ENCODE measurements at places on chromosomes 16 and 17. TPM values are rescaled to one million over a fixed set of nuclear protein-coding genes. Genes with fewer than 3 reads are reported as not detected.
A peak's percentile ranks its signal among the peaks of the same experiment; 100 is the strongest.

MGRN1 gene
- 147 TPM for total RNA-seq

DNA sequence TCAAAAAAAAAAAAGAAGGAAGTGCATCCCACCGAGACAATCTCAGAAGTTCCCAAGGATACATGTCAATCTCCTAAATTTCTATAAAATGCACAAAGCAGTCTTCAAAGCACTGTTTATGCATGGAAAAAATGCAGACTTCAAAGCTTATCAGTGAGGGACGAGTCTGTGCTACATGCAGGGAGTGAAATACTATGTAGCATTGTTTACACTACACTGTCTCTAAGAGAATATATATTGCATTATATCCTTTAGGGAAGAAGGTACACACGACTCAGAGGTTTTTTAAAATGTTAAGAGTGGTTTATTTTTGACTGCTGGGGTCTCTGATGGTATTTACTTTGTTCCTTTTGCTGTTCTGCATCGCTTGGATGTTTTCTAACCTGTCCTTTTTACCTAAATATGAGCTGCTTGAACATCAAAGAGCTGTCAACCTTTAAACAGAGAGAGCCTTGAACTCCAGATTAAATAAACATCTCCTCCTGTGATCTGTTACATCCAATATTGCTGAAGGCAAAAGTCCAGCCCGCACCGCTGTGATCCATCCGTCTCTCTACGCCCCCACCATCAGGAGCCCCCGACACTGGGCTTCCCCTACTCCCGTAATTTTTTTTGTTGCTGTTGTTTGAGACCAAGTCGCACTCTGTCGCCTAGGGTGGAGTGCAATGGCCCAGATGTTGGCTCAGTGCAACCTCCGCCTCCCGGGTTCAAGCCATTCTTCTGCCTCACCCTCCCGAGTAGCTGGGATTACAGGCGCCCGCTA is 1.4 kb downstream of the FBXO31 start:
- DNase-seq = no peak

- no peak for DNase-seq
Measured at GRCh38 chr17:46813920-46814319, 4.6 kb downstream of the WNT3 start.

DNA sequence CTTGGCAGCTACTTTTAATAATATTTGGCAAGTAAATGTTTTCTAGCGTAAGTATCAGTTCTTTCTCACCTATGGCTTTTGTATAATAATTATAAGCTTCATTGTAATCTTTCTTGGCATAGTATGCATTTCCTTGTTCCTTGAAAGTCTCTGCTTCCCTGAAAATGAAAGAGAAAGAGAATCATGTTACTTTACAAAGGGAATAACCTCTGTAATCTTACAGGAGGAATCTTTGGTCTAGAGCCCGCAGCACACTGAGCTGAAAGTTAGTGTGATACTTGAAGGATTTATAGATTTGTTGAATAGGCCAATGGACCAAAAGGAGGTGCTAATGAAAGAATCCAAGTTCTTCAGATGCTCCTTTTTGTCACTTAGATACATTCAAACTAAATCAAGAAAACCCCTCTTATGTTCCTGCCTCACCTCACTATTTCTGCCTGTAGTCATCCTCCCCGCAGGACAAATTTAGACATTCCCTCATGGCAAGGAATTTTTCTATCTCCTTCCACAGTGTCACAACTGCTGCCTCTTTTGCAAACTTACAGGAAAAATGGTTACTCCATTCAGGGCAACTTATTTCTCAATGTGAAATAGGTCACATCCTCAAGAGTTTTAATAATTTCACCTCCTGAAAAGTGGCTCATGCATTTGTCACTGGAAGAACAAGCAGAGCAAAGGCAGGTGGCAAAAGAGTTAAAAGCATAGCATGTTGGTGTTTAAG is 16.7 kb downstream of the DNAJC7 start:
- no peak for DNase-seq

DNA sequence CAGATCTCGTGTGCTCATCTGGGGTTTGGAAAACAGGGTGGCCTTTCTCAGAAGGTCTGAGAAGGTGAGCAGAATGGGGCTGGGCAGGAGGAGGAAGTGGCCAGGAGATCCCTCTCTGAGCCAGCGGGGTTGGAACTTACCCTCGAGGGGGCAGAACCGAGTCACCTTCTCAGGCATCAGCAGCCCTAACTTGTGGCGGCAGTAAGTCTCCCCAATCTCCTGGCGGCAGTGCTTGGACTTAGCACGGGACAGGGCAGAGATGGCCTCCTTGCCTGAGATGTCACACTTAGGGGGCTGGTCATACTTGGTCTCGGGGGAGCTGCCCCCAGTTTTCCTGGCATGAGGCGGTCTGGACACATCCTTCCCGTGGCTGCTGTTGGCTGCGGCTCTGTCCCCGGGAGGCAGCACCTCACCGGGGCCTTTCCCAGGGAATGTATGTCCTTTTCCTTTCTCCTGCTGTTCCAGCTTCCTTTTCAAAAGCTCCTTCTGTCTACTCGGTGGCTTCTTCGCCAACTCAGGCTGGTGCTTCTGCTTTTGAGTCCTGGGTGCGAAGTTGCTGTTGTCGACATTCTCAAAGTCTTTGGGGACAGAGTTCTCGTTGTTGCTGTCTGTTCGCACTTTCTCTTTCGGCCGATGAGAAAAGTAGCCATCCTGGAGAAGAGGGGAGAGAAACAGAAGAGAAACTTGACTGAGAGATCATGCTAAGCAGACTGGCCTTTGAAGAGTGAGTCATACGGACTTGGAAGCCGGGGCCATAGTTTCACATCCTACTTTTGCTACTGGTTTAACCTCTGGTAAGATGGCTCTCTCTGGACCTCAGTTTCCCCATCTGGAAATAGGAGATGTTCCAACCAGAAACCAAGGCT is 211.7 kb downstream of the XYLT1 start:
- DNase-seq = peak; percentile 64

GRCh38 chr16:79328402-79329165 is 272.0 kb downstream of the MAF start:
- DNase-seq = no peak

- DNase-seq = no peak
Measured at GRCh38 chr16:48433116-48433849, 48.1 kb upstream of the SIAH1 start.
